AG04450 (cell line): ENCODE measurements at places on chromosomes 6 and 20. TPM values are rescaled to one million over a fixed set of nuclear protein-coding genes. Genes with fewer than 3 reads are reported as not detected.

DNA sequence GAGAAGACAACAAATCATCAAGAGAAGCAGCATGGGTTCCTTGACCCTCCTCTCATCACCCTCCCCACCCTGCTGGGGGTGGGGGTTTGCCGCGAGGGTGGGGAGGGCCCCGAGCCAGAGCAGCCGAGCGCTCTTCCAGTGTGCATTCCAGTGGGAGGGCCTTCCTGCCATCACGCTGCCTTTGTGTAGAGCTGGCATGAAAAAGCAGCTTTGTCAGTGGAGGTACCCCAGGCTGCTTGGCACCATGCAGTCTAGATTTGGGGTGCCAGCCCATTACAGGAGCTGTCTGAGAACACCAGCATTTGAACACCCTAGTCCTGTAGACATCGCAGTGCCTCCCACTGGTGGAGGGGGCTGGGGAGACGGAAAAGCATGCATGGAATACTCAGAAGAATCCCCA is 12.2 kb downstream of the BAK1 start:
- DNase-seq: no peak

- no peak for DNase-seq
Measured at GRCh38 chr20:41290804-41291389, 26.6 kb downstream of the ZHX3 start.

DNA sequence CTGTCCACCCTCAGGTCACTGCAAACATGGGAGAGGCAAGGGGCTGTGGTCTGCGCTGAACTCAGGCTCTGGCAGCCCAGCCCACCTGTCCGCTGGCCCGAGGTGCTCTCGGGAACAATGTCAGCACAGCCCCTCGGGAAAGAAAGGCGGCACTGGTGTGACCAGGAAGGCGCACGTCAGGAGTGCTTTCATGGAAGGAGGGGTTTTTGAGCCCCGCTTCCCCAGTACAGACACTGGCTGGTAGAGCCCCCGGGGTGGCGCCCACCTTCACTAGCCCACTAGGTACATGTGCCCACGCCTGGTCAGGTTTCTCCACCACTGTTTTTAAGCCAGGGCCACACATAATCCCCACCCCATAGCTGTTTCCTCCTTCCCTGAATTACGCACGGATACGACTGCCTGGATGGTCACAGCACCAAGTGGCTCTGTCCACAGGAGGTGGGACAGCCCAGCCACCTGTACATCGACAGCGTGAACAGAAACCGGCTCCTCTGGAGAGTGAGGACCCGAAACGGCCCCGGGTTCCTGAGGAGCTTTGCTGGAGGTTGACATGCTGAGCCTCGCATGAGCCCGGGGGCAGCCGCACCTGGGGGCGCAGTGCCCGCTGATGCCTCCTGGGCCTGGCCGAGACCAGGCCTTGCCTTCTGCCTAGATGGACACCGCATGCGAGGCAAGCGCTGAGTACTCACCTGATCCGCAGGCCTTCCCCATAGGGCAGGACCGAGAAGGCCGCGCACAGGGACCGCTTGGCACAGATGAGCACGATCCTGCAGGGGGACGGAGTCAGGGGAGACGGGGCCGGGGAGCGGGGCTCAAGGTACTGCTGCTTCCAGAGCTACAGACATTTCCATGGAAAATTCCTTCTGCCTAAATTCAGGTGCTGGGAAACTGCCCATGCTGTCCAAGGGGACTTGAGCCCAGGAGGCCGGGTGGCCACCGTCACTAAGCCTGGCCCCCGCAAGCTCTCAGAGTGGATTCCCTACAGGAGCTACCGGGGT is 7.6 kb downstream of the RPS21 start:
- no peak for DNase-seq

Gene FAM209B
- 0.35 TPM in 1 of 2 replicates, not detected in the other for polyA plus RNA-seq

DNA sequence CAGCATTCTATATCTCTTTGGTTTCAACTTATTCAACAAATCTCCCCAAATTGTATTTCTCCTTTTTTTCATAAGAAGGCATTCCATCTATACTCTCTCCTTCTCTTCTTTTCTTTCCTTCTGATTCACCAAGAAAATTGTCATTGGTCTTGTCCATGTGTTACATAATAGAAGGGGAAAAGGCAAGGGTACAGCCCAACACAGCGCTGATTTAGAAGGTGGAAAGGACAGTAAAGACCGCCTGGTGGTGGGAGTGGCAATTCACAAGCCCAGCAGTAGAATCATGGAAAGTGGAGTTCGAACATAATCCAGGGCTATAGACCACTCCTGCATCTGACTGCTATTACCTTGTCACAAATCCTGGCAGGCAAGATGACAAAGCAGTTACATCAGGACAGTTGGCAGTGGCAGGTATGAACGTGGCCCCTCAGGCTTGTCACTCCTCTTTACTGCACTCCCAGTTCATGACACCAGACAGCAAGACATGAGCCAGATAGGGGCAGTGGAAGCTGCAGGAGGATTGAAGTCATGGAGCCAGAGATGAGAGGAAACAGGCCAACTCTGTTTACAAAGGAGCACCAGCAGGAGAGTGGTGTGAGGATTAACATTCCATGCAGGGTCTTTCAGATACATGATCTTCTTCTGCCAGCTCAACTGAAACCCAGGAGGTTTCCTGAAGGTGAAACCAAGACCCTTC is 2.1 kb upstream of the TNFAIP3 start:
- no peak for DNase-seq

Gene SGK2
- 0.12 and 0.16 TPM in 2 replicates for polyA plus RNA-seq

- peak; percentile 42 for DNase-seq
Measured at GRCh38 chr20:34522969-34523871, 7.0 kb downstream of the DYNLRB1 start.

DNA sequence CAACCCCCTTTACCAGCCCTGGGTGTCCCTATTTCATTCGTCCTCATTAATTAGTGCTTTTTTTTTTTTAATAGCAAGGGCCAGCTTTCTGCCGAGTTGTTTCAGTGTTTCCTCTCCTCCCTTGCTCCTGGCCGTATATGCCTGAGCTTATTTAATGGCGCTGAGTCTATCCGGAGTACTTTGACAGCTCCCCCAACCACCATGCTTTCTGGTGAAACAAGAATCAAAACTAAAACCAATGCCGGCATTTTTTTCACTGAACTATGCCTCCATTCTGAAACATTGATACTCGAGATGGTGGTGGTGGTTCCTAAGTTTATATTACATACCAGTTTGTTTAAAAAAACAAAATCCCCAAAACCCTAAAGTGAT is 1.2 kb downstream of the DCBLD1 start:
- DNase-seq: no peak

Gene SNX3
- 291 and 406 TPM in 2 replicates for polyA plus RNA-seq

Gene GRIK2
- 10.6 and 12.8 TPM in 2 replicates for polyA plus RNA-seq

GRCh38 chr20:15320941-15321340 is 983.5 kb upstream of the FLRT3 start:
- no peak for DNase-seq

Gene IFNGR1
- 28.4 and 36.3 TPM in 2 replicates for polyA plus RNA-seq

DNA sequence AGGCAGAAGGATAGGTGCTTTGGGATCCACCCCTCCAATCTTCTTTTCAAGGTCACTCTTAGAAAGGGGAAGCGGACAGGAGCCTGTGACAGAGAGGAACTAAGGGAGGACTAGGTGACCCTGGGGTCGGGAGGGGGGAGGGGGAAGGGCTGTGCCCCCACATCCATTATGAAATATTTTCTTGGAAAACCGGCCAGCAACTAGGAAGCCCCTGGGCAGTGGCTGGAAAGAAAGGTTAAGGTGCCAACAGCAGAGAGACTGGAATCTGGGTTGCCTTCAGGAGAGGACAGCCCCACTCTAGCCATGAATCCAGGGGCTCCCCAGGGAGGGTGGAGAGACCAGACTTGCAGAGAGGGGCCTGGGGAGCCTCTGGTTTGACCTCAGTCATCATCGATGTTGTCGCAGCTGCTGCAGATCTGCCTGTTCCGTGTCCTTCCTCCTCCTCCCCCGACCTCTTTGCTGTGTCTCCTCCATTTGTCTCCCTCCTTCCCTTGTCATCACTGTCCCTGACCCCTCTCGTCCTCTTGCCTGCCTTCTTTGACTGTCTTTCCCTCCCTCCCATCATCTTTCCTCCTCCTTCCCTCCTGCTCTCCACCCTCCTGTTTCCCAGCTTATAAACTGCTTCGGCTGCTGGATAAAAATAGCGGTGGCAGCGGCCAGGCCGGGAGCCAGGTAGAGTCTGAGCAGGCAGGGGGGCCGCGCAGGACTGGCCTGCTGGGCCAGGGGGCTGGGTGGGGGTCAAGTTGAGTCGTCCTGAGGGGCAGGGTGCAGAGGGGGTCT is 3.2 kb downstream of the SLC29A1 start:
- DNase-seq: no peak

Gene GNAS-AS1
- polyA plus RNA-seq: 0.52 and 0.65 TPM in 2 replicates

Gene NOL7
- 31.3 and 46.6 TPM in 2 replicates for polyA plus RNA-seq

- no peak for DNase-seq
Measured at GRCh38 chr6:73451223-73452106, 632 bp downstream of the CGAS start.

Gene PRICKLE4
- 0.12 TPM in 1 of 2 replicates, not detected in the other for polyA plus RNA-seq

Gene POPDC3
- 22.2 and 29.1 TPM in 2 replicates for polyA plus RNA-seq

- DNase-seq: peak; percentile 56
Measured at GRCh38 chr6:131213501-131213990, 78.3 kb downstream of the AKAP7 start.

Gene NKX2-2
- not detected in 2 replicates for polyA plus RNA-seq

- DNase-seq: no peak
Measured at GRCh38 chr6:76790045-76790796, 673.1 kb downstream of the HTR1B start.

Gene TINAG
- polyA plus RNA-seq: not detected in 2 replicates

- no peak for DNase-seq
Measured at GRCh38 chr6:89413006-89413400, 930 bp upstream of the RRAGD start.

DNA sequence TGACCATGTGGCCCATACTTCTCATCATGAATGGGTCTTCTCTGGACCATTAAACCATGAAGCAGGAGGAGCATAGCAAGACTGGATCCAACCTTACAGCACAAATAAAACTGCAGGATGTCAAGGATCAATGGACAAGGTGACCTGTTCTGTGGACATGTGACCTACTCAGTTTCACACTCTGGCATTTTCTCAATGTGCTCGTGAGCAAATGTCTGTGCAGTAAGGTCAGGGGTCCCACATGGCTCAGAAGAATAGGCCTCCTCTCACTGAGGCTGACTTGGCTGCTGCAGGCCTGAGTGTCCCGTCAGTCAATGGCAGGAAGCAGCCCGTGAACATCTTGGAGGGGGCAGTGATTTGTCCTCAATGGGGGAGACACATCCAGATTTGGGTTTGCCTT is 60.2 kb upstream of the IL20RA start:
- DNase-seq: no peak

DNA sequence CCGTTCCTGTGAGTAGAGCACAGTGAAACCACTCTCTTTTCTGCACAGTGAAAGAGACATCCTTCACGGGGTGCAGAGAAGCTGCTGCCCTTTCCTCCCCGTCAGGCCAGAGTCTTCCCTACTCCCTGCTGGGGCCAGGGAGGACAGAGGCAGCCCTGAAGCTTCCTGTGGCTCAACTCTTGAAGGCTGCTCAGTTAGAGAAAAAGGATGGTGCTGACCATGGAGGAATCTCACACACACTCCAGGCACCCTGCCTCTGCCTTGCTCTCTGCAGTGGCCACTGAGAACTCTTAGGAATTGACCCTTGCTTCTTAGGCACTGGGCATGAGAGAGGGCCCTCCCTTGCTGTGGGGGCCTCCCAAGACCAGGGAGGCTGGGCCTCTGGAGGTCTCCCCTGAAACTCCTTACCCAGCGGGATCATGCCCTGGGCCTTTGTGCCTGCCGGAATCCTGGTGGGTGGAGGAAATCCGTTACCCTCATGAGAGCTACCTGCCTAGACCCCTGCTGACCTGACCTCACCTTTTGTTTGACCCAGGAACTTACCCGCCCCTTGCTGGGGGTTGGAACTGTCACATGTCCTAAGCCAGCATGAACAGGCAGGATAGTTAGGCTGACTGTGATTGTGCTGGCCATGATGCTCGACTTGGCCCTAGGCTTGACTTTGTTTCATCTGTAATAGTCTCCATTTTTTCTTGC is 65.0 kb upstream of the CD93 start:
- no peak for DNase-seq

Gene VSX1
- polyA plus RNA-seq: 0.06 TPM in 1 of 2 replicates, not detected in the other

- DNase-seq: no peak
Measured at GRCh38 chr6:44804546-44805159, 417.1 kb downstream of the CDC5L start.

GRCh38 chr6:130906736-130907381 is 79.7 kb downstream of the SMLR1 start:
- peak; percentile 18 for DNase-seq

DNA sequence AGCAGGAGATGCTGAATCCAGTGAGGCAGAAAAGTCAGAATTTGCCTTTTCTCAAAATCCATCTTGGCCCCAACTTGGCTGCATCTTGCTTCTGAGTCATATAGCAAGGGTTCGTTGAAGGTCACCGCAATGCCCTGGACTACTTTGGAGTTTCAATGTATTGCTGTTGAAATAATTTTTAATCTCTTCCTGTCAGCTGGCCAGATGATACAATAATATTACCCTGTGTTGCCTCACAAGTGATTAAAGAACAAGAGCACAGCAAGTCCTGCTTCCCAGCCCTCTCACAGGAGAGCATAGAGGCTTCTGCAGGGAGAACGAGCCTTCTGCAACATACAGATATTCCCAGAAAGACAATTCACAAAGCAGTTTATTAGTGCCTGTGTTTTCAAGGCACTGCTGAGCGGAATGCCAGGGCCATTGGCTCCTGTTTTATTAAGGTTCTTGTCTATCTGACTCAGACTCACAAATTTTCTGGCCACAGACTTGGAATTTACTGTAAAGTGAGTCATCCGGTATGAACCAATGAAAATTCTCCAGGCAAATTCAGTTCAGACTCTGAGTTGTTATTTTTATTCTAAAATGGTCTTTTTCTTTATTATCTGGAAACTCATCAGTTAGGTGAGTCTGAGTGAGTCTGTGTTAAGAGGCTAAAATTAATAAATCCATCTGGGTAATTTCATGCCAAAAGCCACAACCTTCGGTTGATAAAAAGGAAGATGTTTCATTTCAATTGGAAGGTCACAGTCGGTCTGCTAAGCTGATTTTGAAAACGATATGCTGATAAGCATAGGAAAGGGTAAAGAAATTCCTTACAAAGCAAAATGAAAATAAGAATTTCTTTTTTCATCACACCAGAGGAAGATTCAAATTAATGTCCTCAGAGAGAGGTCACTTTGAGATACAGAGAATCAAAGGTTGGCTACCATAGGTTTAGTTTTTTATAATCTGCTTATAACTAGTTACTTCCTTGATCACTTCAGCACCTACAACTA is 289.4 kb upstream of the STXBP5 start:
- peak; percentile 88 for DNase-seq

Gene PTPRT
- not detected in 2 replicates for polyA plus RNA-seq

Gene ZNF341
- 1.5 and 1.6 TPM in 2 replicates for polyA plus RNA-seq

- no peak for DNase-seq
Measured at GRCh38 chr6:136721467-136721866, 70.8 kb downstream of the MAP3K5 start.
